Globus pallidus (tissue), 1 donor: ENCODE measurements at places on chromosomes 7 and 10.

DNA sequence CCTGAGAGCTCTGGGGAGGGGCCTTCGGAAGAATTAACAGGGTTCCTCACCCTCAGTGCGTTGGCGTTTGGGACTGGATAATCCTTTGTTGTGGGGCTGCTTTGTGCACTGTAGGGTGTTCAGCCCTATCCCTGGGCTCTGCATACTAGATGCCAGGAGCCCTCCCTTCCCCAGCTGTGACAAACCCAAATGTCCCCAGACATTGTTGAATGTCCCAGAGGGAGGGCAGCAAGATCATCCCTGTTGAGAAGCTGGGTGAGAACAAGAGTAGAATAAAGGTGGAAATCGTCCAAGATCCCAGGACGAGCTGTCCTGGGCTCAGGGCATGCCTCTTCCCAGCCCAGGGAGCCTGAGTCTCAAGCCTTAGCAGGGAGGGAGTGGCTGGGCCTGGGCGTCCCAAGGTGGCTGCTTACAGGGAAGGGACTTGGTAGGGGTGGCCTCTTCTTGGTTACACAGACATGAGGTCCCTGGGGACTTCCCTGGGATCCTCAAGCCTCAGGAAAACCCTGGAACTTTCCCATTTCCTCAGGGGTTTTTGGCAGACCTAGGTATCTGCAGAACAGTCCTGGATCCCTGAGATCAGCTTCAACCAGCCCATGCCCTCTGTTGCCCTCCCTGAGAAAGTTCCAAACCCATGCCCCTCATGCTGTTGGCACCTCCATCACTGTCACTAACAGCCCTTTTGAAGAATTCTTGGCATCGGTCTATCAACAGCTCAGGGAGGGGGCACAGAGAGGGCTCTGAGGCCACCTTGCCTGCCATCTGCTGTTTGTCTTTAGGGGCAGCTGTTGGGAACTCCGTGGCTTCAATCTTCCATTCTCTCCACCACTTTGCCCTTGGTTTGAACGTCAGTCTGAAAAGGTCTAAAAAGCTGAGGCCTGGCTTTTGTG is 53.7 kb downstream of the GOLGA7B start:
- DNase-seq, result no peak

- no peak for DNase-seq
Observed at GRCh38 chr7:40810274-40810673, 675.5 kb downstream of the SUGCT start.

DNA sequence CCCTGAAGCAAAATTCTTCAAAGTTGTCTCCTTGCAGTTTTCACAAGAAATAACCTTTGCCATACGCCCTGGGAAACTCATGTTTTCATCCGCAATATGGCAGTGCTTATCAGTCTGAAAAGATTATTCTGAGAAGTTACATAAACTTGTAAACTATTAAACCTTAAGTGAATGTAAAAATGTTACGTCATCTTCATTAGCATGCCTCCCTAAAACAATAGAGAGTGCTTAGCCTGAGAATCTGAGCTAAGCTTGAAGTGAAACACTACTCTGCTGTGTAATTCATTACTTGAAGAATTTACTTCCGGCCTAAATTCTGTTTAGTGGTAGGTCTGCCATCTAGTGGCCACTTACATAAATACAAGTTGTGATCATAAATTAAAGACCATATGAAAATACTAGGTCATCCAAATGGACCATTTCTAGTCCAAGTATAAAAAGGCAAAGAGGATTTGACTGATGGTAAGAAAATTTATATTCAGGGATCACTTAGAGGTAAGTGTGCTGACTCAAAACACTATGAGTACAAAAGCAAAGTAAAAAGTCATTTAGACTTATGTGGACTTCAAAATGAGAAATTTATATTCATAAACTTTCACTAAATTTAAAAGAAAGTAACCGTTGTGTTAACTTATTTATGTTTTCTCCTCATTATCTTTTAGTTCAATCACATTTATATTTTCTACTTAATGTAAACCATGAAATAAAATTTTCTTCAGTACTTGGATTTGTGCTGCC is 745.1 kb upstream of the LRRTM3 start:
- peak; percentile 77 for DNase-seq

DNA sequence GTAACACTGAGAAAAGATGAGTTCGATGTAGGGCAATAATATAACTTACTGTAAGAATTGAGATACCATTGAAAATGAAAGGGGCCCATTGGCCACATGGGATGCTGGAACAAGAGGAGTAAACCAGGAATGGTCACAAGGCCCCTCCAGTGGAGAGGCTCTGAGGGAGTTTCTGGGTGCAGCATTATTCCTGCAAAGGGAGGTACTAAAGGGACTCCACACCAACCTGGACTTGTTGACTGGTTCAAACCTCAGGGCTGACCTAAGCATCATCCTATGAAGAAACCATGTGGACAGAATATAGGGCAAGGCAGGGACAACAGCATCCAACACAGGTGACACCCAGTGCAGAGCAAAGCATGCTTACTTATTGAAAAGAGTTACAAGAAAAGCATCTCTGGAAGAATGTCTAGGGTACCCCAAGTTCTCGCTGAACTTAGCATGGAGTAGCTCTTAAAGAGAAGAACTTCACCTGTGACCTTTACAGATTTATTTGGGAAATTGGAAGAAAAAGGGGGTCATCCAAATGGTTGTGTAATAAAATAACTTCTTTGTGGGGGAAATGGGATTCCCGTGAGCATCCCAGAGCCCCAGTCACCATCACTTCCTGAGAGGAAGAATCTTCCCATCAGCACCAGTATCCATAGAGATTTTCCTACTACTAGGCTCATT is 34.7 kb downstream of the PRSS2 start:
- no peak for DNase-seq

DNA sequence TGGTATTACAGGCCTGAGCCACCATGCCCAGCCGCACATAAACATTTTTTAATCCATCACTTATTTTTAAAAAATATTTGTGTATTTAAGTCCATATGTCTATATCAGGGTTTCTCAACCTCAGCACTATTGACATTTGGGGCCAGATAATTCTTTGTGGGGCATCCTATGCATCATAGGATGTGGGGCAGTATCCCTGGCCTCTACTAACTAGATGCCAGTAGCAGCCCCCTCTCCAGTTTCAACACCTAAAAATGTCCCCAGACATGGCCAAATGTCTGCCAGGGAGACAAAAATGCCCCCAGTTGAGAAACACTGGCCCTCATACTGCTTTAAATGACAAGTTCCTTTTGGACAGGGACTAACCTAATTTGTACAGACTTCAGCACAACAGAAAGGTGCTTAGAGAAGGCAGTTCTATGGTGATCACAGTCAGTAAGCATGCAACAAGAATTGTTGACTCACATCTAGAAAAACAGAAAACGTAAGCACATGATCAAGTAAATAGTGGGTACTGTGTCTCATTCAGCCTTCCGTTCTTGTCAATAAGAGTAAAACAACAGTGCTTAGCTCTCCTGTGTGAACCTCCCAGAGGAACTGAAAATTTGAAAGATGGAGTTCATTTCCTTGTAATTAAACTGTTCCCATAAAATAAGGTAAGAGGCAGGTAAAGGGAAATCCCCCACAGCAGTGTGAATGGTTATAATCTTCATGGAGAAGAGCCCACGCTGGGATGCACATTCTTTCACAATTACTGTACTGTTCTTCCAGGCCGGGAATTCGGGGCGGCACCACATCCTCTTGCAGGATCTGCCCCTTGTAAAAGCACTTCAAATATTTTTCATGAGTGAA is 17.3 kb upstream of the ADRB1 start:
- no peak for DNase-seq

DNA sequence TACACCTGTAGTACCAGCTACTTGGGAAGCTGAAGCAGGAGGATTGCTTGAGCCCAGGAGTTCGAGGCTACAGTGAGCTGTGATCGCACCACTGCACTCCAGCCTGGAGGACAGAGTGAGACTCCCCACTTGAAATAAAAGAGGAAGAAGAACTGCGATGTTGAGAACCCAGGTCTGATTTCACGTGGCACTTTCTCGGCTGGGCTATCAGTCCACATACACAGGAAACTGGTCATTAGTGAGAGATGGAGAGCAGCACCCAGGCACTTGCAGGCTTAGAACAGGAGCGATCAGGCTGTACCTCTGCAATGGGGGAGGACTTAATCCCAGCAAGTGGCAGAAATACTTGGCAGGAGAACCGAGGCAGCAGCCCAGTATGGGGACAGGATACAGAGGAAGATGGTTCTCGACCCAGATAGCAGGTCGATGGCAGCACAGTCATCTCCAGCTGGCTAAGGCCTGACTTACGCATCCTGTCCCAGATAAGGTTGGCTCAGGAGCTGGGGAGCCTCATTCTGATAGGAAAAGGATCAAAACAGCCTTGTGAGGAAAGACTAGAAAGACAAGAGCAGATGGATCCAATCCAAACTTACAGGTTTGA is 487.7 kb upstream of the AUTS2 start:
- DNase-seq, result no peak

- no peak for DNase-seq
Observed at GRCh38 chr10:4650582-4650981, 175.4 kb upstream of the AKR1E2 start.
